Fibroblast of the aortic adventitia (primary cell): ENCODE measurements at places on chromosomes 5 and 9. TPM values are rescaled to one million over a fixed set of nuclear protein-coding genes. Genes with fewer than 3 reads are reported as not detected.

IFNE gene
- total RNA-seq: 4.5 and 18.3 TPM in 2 replicates

GRCh38 chr5:67142816-67143215 is 53.8 kb downstream of the CD180 start:
- no peak for DNase-seq

DNA sequence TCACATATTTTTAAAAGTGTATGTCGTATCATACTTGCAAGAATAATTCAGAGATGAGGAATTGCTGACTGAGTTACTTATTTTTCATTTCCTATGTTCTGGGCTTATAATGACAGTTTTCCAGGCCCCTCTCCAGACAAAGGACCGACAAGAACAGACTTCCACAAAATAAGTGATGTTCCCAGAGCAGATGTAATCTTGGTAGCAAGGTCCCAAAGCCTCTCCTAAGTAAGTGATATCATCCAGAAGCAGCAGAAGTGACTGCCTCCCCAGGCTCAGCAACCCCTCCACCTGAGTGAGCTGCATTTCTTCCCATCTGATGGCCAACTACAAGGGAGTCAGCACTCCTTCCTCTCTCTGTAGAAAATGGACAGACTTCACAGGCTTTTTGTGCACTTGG is 57.1 kb downstream of the SEMA6A start:
- DNase-seq: no peak

DNA sequence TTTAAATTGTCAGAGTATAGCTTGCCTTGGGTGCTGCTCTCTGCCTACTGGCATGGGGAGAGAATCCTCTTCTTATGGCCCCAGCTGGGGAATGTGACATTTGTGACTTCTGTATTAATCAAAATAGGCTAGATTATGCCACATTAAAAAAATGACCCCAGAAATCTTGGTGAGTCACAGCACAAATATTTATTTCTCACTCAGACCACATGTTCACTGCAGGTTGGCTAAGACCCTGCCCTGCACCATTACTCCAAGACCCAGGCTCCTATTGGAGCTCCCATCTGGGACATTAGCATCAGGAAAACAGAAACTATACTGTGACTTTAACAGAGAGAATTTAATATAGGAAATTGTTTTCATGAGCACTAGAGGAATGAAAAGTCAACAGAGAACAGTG is 16.6 kb upstream of the WHRN start:
- no peak for DNase-seq

AQP3 gene
- 0.54 and 1.9 TPM in 2 replicates for total RNA-seq
